ENCODE measurements at places on chromosomes 11 and 22. TPM values are rescaled to one million over a fixed set of nuclear protein-coding genes. Genes with fewer than 3 reads are reported as not detected.

The RIC3 gene
- polyA plus RNA-seq, result 1.2 TPM

The OPCML gene
- not detected for polyA plus RNA-seq

The SCGB2A2 gene
- not detected for polyA plus RNA-seq

The GTSE1 gene
- 12.2 TPM for polyA plus RNA-seq
